Right cardiac atrium (tissue), 5 donors: ENCODE measurements at places on chromosomes 16 and 17. TPM values are rescaled to one million over a fixed set of nuclear protein-coding genes. Genes with fewer than 3 reads are reported as not detected.

- no peak for DNase-seq
These were observed 5.3 kb upstream of the RNASEK start for GRCh38 chr17:7007143-7007542.

- no peak for DNase-seq
These were observed 82.6 kb downstream of the CDK5R1 start for GRCh38 chr17:32569171-32570080.

GRCh38 chr17:34299027-34299426 is 13.5 kb downstream of the CCL11 start:
- DNase-seq, result no peak

DNA sequence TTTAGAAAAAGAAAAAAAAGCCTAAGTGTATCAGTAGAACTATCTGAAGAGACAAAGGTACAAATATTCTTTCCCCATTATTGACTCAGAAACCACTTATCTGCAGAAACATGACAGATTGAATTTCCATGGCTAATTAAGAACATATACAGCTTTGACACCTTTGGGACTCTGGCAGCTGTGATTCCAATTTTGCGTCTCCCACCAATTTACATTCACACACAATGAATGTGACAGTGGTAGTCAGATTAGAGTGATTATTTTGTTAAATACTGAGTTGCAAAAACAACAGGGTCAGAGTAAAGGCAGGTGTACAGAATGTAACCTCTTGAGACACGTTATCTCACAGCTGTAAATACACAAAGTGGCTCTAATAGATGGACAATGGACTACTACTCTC is 5.3 kb upstream of the PPM1D start:
- DNase-seq, result no peak

DNA sequence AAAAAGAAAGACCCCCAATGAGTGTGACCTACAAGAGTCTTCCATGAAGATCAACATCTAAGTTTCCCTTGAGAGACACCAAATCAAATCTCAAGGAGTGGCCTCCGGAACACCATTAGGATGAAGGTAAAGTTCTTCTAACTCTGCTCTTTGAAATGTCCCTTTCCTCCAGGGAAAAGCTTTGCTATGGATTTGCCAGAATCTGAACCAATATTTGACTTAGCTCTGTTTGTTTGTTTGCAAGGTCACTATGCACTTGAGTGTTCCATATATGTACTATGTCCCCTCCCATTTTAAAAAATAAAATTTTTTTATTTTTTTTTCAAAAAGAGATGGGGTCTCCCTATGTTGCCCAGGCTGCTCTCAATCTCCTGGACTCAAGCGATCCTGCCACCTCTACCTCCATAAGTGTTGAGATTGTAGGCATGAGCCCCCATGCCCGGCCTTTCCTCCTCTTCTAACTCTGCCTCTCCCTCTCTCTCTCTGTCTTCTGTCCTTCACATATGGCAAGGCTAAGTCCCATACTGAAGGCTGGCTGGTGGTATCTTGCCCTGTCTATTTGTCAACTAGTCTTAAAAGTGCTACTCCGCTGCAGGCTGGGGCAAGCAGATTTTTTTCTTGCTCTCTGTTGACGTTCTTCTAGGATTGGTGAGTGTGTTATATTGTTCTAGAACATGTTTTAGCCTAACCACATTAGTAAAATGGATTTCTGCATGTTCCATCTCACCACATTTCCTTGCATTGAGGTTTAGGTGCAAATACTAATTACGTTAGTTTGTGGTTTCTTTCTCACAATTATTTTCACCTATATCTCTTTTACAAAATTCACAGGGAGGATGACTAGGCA is 276.7 kb upstream of the DYNLRB2 start:
- DNase-seq, result no peak

GRCh38 chr16:65111306-65111705 is 10.6 kb downstream of the CDH11 start:
- no peak for DNase-seq

CHRNE gene
- 63.6 TPM for polyA plus RNA-seq

USP10 gene
- polyA plus RNA-seq, result 25.8 TPM

OTOA gene
- 0.07 TPM for polyA plus RNA-seq

EVI2A gene
- 2.2 TPM for polyA plus RNA-seq

LRRC75A gene
- polyA plus RNA-seq, result 0.63 TPM

CORO7 gene
- 9.0 TPM for polyA plus RNA-seq
